ENCODE measurements at places on chromosomes 11 and 22.
A peak's percentile ranks its signal among the peaks of the same experiment; 100 is the strongest.

- DNase-seq: no peak
Observed at GRCh38 chr22:42313804-42314581, 43.5 kb upstream of the TCF20 start.

GRCh38 chr11:22832315-22833015 lies 2.9 kb upstream of the SVIP start:
- DNase-seq: no peak

DNA sequence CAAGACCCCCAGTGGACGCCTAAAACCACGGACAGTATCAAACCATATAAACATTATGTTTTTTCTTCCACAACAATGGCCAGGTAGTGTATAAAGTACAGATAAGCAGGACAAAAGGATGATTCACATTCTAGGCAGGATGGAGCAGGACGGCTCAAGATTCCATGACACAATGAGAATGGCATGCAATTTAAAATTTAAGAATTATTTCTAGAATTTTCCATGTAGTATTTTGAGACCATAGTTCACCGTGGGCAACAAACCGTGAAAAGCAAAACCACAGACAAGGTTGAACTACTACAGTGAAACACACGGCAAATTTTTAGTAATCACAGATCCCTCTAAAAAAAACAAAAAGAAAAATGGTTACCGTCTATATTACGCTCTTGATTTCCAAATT lies 7.5 kb downstream of the NARS2 start:
- peak; percentile 44 for DNase-seq

DNA sequence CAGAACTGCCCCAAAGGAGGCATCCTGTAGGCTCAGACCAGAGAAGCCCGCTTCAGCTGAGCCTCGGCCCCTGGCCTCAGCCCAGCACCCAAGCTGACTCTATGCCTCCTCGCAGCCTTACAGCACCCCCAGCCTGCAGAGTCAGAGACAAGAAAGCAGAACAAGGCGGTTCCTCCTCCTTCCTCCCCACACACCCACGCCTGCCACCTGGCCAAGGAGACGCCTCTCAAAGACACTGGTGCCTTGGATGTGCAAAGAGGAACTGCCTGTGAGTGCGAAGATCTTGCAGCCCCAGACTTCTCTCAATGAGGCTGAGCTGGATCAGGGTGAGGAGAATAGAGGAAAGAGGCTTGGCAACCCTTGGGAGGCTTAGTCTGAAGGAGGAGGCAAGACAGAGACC lies 60.2 kb downstream of the PDE2A start:
- no peak for DNase-seq

DNA sequence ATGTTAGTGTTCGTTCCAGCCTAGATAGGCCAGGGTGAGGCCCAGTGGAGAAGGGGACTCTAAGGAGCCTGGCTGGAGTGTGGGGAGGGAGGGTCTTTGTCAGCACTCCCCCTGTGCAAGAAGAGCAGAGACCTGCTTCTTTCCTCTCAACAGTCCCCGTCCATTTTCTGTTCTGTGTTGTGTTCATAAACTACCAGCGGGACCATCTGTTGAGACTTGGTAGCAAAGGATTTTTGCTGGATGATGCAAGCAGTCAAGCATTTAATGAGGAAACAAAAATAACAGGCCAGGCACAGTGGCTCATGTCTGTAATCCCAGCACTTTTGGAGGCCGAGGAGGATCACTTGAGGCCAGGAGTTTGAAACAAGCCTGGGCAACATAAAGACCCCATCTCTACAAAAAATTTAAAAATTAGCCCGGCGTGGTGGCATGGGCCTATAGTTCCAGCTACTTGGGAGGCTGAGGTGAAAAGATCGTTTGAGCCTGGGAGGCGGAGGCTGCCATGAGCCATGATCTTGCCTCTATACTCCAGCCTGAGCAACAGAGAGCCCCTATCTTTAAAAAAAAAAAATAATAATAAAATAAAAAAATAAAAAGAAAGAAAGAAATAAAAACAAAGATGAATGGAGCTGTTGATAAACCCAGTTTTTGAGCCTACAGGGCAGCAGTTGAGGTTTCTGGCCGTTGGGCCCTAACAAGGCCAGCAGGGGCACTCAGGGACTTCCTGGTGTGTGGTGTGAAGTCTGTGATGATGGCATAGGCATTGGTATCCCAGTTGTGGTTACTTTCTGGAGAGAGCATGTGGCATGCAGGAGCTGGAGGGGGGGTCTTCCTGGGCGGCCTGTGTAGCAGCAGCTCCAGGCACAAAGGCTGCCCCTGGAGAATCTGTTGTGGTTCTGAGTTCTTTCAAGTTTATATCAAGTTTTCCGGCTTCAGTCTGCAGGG lies 1.7 kb upstream of the TXNRD2 start:
- DNase-seq: peak; percentile 82

GRCh38 chr11:115222218-115222862 lies 281.9 kb downstream of the CADM1 start:
- DNase-seq: no peak

DNA sequence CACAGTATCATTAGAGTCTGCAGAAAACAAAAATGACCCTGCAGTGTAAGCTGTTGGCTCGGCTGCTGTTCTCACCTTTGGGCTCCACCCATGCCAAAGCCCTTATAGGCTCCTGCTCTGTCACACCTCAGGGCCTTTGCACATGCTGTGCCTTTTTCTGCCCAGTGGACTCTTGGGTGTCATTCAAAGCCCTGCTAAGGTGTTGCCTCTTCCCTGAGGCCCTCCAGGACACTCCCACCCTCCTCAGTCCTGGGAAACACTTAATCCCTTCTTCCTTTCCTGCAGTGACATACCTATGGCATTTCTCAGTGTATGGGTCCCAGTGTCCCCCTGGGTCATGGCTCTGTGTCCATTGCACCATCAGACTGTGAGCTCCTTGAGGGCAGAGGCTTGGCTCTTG lies 29.1 kb upstream of the CACNG2 start:
- no peak for DNase-seq

DNA sequence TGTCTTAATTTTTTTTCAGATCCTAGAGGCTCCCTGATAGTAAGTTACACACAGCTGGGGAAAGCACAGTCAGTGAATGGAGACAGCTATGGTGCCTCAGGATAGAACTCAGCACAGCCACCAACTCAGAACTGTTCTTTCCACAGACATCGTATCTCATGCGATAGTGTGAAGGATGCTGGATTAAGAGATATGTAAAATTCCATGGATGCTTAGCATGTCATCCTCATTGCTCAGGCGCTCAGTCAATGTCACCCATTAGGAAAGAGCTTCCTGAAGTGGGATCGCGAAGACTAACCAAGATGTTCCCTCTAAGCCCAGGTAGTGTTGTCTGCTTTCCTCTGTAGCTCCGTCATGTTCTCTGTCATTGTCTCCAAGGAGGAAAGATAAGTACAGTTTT lies 1000.4 kb downstream of the OPCML start:
- no peak for DNase-seq
